ENCODE measurements at places on chromosomes 11 and 22.
A peak's percentile ranks its signal among the peaks of the same experiment; 100 is the strongest.

DNA sequence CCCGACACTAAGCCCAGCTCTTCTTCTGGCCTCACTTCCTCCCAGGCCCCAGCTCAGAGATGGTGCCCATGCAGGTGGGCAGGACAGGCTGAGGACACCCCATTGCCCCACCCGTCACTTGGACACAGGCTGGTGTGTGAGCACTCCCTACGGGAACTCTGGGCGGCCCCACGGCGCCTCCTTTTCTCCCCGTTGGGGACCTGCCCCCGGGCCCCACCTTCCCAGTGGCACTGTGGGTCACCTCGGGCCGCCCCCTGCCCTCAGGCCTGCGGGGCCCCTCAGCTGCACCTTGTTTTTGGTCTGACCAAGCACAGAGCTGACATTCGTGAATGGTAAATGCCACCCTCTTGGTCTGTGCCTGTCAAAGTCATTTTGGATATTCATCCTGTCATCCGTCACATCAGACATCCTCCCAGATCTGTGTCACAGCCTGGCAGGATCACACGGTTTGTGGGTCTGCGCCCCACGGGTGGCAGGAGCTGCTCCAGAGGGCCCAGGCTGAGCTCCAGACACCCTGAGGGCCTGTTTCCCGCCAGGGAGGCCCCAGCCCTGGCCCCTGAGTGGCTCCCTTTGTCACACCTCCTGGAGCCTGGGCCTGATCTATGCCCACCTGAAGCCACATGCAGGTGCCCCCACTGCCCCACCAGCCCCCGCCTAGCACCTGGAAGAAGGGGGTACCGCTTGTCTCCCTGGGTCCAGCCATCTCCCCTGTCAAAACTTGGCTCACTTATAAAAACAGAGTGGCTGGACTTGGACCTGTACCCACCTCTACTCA, 1188.5 kb downstream of the BRD1 start:
- no peak for DNase-seq

GRCh38 chr11:61512435-61512834, 3.9 kb downstream of the LRRC10B start:
- DNase-seq: no peak

DNA sequence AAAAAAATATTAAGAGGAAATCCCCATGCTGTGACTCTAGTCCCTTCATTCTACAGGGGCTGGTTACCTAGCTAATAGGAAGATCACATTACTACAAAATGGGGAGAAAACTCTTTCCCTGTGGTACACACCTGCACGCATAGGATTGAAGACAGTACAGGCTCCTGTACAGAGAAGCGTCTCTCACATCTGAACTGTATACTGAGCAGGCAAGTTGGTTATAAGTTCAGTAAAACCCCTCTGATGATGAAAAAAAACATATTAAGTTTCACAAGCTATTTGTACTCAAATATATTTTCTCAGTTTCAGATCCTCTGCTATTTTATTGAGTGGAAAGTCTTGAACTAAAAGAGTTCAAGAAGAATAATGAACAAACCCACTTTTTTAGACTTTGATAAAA, 156.9 kb upstream of the HSD17B12 start:
- no peak for DNase-seq

GRCh38 chr11:95143106-95143681, 53.5 kb downstream of the ENDOD1 start:
- no peak for DNase-seq

- DNase-seq: peak; percentile 54
Observed at GRCh38 chr11:10728789-10729472, 22.1 kb upstream of the CTR9 start.

GRCh38 chr11:94782446-94782845, 14.3 kb downstream of the AMOTL1 start:
- DNase-seq: no peak

- DNase-seq: no peak
Observed at GRCh38 chr22:29632672-29633071, 29.2 kb downstream of the NF2 start.
